Pancreas (tissue), 10 donors: ENCODE measurements at places on chromosomes 2 and 18. TPM values are rescaled to one million over a fixed set of nuclear protein-coding genes. Genes with fewer than 3 reads are reported as not detected.
A peak's percentile ranks its signal among the peaks of the same experiment; 100 is the strongest.

DNA sequence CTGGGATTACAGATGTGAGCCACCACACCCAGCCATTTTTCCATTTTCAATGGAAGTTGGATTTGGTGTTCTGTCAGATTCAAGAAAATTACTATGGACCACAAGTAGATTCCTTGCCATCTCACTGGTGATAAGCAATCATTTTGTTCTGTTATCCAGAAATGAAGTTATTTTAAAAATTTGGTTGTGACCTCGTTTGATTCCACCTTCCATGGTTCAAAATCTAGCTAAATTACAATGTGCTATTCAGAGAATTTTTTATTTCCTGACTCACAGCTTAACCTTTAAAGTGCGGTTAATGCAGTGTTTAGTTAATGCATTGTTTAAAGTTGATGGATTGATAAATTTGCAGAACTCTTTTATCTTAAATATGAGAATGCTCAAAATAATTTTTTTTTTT lies 243.2 kb upstream of the BOD1L2 start:
- no peak overlapping the region for H3K27ac ChIP-seq
- H3K4me1 ChIP-seq, result no peaks in the 10 kb centered on the region
- no peak for DNase-seq
- H3K4me3 ChIP-seq, result no peak overlapping the region
- H3K36me3 ChIP-seq, result no peaks in the 10 kb centered on the region

Gene TRIM54
- total RNA-seq, result 1.1 TPM

- no peak overlapping the region for H3K27ac ChIP-seq
- no peaks in the 10 kb centered on the region for H3K36me3 ChIP-seq
- DNase-seq, result no peak
Measured at GRCh38 chr2:168639441-168639898, 163.0 kb upstream of the NOSTRIN start.

DNA sequence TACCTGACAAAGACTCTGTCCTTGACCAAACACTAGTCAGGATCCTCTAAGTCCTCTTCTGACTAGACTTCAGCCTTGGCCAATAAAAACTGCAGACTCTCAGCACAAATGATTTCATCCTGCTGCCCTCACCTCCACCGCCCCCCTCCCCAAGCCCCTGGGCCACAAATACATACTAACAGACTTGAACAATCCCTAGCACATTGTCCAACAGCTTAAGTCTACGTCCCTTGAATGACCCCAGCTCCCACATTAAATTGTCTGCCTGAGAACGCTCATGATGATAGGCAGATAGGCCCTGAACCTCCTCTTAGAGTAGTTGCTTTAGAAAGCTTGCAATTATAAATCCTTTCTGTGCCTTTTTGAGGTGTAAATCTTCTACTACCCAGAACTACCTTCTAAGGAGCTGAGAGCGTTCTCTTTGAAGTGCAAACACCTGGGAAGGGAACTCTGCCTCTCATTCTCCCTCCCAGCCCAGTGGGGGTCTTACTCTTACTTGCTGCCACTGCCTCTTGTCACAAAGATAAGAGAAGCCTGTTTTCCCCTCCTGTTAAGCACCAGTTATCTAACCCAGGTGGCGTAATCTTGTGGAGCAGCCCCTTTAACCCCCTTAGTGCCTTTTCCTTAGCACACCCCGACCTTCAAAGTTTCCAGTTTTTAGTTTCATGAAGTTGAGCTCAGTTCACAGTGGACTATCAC lies 1225.6 kb downstream of the LRP1B start:
- no peak overlapping the region for H3K27ac ChIP-seq
- H3K4me3 ChIP-seq, result no peak overlapping the region
- DNase-seq, result no peak
- no peaks in the 10 kb centered on the region for H3K27me3 ChIP-seq

DNA sequence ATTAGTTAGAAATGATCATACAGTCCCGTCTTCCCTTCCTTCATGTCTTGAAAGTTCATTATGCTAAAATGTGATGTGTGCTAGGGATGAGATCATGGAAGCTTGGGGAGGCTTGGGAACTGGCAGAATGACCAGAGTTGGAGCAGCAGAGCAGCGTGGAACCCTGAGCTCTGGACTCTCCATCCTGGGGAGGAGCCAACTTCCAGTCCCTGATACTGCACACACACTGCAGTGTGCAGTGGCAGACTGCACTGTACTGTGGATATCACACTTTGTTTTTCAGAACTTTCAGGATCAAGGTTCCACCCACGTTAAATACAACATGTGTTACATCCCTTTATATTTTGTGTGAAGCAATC lies 27.3 kb upstream of the GREB1 start:
- H3K4me1 ChIP-seq, result peaks cover 8% of the 10 kb centered on the region
- H3K27me3 ChIP-seq, result no peaks in the 10 kb centered on the region
- no peaks in the 10 kb centered on the region for H3K36me3 ChIP-seq

- no peak overlapping the region for H3K4me3 ChIP-seq
- H3K4me1 ChIP-seq, result no peaks in the 10 kb centered on the region
- H3K27me3 ChIP-seq, result no peaks in the 10 kb centered on the region
- no peaks in the 10 kb centered on the region for H3K36me3 ChIP-seq
- no peak for DNase-seq
Measured at GRCh38 chr2:182229297-182229696, 197.5 kb downstream of the PDE1A start.

- H3K4me1 ChIP-seq, result no peaks in the 10 kb centered on the region
- H3K4me3 ChIP-seq, result no peak overlapping the region
- H3K27me3 ChIP-seq, result no peaks in the 10 kb centered on the region
- no peaks in the 10 kb centered on the region for H3K36me3 ChIP-seq
- no peak for DNase-seq
Measured at GRCh38 chr2:188993247-188993646, 19.1 kb downstream of the COL3A1 start.

DNA sequence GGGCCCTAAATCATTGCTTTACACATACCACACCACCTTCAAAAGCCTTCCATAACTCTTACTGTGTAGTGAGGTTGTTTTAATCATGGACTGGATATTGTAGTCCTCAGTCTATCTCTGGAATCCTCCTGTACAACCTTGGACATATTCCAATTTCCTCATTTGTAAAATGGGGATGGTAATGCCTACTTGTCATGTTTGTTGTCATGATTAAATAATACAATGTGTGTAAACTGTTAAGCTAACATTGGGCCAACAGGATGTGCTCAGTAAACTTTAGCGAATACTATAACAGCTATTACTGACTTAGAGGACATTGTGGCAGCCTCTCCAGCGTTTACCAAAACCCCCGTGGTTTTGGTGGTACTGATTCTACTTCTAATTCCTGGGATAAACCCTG lies 74.7 kb upstream of the PTPRM start:
- H3K27ac ChIP-seq, result no peak overlapping the region
- no peaks in the 10 kb centered on the region for H3K36me3 ChIP-seq
- H3K27me3 ChIP-seq, result no peaks in the 10 kb centered on the region
- no peak overlapping the region for H3K4me3 ChIP-seq
- H3K4me1 ChIP-seq, result no peaks in the 10 kb centered on the region

GRCh38 chr2:84823788-84824187 lies 57.1 kb downstream of the TRABD2A start:
- H3K4me1 ChIP-seq, result no peaks in the 10 kb centered on the region
- DNase-seq, result no peak
- H3K27ac ChIP-seq, result no peak overlapping the region
- H3K4me3 ChIP-seq, result no peak overlapping the region
- no peaks in the 10 kb centered on the region for H3K36me3 ChIP-seq

Gene ZNF2
- 2.6 TPM for total RNA-seq

Gene ALK
- total RNA-seq, result not detected

GRCh38 chr2:176003958-176004357 lies 1.9 kb upstream of the LNPK start:
- no peak overlapping the region for H3K4me3 ChIP-seq
- no peak overlapping the region for H3K27ac ChIP-seq
- no peaks in the 10 kb centered on the region for H3K27me3 ChIP-seq
- H3K36me3 ChIP-seq, result no peaks in the 10 kb centered on the region
- no peak for DNase-seq
- no peaks in the 10 kb centered on the region for H3K4me1 ChIP-seq

GRCh38 chr18:2971741-2972552 lies 41.0 kb downstream of the LPIN2 start:
- H3K27me3 ChIP-seq, result no peaks in the 10 kb centered on the region
- no peak overlapping the region for H3K4me3 ChIP-seq
- no peak for DNase-seq
- peaks cover 52% of the 10 kb centered on the region for H3K4me1 ChIP-seq

Gene FLACC1
- 1.2 TPM for total RNA-seq

DNA sequence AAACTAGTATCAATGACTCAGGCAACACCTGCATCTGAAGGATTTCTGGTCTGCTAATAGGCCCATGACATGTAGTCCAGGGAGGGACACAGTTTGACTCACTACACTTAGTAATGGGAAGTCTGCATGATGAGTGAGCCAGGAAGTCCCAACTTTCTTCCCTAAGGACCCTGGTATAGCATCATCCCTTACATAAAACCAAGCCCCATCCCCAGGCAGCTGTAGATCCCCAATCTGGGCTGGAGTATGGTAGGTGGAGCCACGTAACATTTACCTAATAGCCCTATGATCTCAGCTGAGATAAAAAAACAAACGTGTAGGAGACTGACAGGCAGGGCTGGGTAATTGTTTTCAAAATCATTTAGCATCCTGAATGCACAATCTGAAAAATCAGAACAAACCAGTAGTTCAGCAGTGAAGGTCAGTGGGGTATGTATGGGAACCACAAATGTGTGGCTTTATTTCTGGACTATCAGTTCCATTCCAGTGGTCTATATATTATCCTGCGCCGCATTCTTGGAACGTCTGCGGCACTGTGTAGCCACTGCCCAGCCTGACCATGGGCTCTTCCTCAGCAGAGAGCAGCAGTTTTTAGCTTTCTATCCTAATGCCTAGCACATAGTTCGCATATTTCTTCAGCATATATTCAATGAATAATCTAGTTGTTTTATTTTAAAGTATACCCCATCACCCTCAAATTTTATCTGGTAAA lies 33.5 kb downstream of the EPB41L3 start:
- H3K4me3 ChIP-seq, result no peak overlapping the region
- no peaks in the 10 kb centered on the region for H3K27me3 ChIP-seq
- H3K27ac ChIP-seq, result no peak overlapping the region
- DNase-seq, result no peak

Gene HRH4
- 0.06 TPM for total RNA-seq

Gene CYBRD1
- 21.4 TPM for total RNA-seq

Gene BCL2
- 9.0 TPM for total RNA-seq

Gene MTA3
- 17.5 TPM for total RNA-seq

- no peak overlapping the region for H3K4me3 ChIP-seq
- no peak overlapping the region for H3K27ac ChIP-seq
- no peak for DNase-seq
- no peaks in the 10 kb centered on the region for H3K27me3 ChIP-seq
- H3K36me3 ChIP-seq, result no peaks in the 10 kb centered on the region
- no peaks in the 10 kb centered on the region for H3K4me1 ChIP-seq
Measured at GRCh38 chr2:121004950-121005349, 269.3 kb downstream of the GLI2 start.

Gene ATP5F1A
- total RNA-seq, result 152 TPM

DNA sequence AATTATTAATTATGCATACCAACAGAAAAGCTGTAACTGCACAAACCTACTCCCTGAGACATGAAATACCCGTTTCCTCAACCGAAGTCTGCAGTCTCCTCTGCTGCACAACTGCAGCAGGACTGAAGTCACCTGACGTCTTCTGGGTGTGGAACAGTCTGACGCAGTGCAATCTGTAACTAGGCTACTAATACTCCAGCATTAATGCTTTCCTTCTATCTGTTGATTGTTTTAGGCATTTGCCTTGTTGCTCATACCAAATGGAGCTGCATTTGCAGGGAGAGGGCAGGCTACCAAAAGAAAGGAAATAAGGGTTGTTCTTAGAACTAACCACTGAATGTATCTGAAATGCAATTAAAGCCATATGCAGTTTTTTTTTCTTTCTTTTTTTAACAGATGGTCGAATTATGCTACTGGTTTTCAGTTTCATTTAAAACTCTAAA lies 40.1 kb downstream of the RTN4 start:
- H3K27me3 ChIP-seq, result no peaks in the 10 kb centered on the region
- peak overlapping the region; percentile 2 for H3K4me3 ChIP-seq
- DNase-seq, result peak; percentile 77
- H3K27ac ChIP-seq, result peak overlapping the region; percentile 82
- H3K36me3 ChIP-seq, result no peaks in the 10 kb centered on the region
- H3K4me1 ChIP-seq, result peaks cover 67% of the 10 kb centered on the region

- H3K27ac ChIP-seq, result no peak overlapping the region
- H3K36me3 ChIP-seq, result no peaks in the 10 kb centered on the region
- DNase-seq, result no peak
- H3K4me1 ChIP-seq, result peaks cover 4% of the 10 kb centered on the region
Measured at GRCh38 chr2:62765619-62766376, 60.3 kb downstream of the EHBP1 start.

DNA sequence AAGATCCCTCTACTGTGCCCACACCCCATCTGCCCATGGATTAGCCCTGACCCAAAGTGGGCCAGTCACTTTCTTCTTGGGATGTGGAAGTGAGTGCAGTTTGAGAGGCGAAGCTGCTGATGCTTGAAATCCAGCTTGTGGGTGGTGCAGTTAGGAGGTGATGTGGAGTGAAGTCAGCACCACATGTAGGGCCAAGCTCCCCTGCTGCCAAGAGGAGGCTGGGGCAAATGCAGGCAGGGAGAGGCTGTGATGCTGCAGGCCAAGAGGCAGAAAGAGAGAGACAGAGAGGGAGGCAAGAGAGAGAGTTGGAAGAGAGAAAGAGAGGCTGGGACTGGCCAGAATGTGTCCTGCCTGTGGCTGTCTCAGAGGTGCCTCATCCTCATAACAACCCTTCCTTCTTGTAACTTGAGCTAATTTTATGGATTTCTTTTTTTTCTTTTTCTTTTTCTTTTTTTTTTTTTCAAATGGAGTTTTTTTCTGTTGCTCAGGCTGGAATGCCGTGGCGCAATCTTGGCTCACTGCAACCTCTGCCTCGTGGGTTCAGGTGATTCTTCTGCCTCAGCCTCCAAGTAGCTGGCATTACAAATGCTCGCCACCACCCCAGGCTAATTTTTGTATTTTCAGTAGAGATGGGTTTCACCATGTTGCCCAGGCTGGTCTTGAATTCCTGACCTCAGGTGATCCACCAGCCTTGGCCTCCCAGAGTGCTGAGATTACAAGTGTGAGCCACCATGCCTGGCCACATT lies 35.3 kb upstream of the CAB39 start:
- no peaks in the 10 kb centered on the region for H3K27me3 ChIP-seq
- no peak overlapping the region for H3K4me3 ChIP-seq
- H3K4me1 ChIP-seq, result no peaks in the 10 kb centered on the region
- no peak for DNase-seq

- H3K27ac ChIP-seq, result no peak overlapping the region
- H3K36me3 ChIP-seq, result no peaks in the 10 kb centered on the region
- no peaks in the 10 kb centered on the region for H3K27me3 ChIP-seq
- H3K4me3 ChIP-seq, result no peak overlapping the region
Measured at GRCh38 chr2:48993576-48993975, 160.7 kb downstream of the FSHR start.

DNA sequence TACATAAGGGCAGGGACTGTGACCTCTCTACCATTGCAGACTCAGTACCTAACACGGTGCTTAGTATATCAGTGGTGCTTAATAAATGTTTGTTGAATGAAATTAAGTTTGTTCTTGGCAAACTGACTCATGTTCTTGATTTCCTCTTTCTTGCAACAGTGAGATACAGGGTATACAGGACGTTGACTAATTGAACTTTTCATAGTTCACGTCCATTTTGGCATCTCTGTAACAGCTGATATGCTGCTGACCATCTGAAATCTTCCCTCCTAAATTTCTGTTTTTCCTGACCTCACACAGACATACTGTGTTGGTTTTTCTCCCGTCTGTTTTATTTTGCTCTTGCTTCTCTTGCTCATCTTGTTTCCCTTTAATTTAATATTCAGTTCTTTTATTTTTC lies 44.2 kb downstream of the LHCGR start:
- H3K4me3 ChIP-seq, result no peak overlapping the region
- no peaks in the 10 kb centered on the region for H3K36me3 ChIP-seq
- DNase-seq, result no peak
- no peak overlapping the region for H3K27ac ChIP-seq
- H3K4me1 ChIP-seq, result no peaks in the 10 kb centered on the region

- H3K36me3 ChIP-seq, result no peaks in the 10 kb centered on the region
- H3K4me3 ChIP-seq, result no peak overlapping the region
- no peaks in the 10 kb centered on the region for H3K27me3 ChIP-seq
- no peak overlapping the region for H3K27ac ChIP-seq
Measured at GRCh38 chr2:42767899-42768705, 4.2 kb upstream of the OXER1 start.
